Ascending aorta (tissue), 2 donors: ENCODE measurements at places on chromosomes 1 and 21.

DNA sequence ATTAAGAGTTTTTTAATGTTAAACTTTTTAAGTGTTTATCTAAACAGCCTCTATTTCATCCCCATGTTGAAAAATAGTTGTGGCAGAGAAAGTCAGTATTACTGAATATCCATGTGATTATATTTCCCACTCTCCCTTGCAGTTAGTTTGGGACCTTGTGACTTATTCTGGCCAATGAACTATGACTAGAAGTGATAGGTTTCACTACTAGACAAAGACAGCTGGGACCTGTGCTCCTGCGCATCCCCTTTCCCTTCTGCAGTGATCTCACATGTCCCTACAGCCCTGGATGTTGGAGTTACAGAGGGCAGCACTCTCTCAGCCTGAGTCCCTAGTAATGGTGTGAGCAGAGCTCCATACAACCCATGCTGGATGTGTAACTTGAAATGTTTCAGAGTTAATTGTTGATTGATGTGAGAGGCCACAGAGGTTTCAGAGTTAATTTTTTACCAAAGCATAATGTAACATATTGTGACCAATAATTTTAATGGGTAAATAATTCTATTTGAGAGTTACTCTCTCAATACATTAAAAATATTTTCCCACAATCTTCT lies 18.7 kb upstream of the SAMD13 start:
- no peak overlapping the region for H3K27ac ChIP-seq
- no peaks in the 10 kb centered on the region for H3K27me3 ChIP-seq
- H3K4me1 ChIP-seq, result no peaks in the 10 kb centered on the region
- no peaks in the 10 kb centered on the region for H3K36me3 ChIP-seq
- no peak overlapping the region for H3K4me3 ChIP-seq

DNA sequence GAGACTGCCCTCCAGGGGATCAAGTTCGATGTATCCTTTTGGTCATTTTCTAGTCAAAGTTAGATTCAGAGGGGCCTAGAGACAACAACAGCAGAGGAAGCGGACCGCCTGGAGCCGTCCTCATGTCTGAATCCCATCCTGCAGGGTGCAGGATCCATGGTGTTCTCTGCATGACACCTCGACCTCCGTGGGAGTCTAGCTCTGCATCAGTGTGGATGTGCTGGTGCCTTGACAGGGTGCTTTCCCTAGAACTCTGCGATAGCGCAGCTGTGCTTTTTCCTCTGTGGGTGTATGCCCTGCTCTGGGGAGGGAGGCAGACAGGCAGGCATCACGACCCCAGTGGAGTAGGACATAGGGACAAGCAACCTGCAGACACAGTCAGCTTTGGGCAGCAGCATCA lies 48.2 kb upstream of the A3GALT2 start:
- H3K27ac ChIP-seq, result no peak overlapping the region
- H3K36me3 ChIP-seq, result peaks cover 8% of the 10 kb centered on the region
- no peak overlapping the region for H3K4me3 ChIP-seq
- H3K27me3 ChIP-seq, result no peaks in the 10 kb centered on the region
- peaks cover 35% of the 10 kb centered on the region for H3K4me1 ChIP-seq

- no peak overlapping the region for H3K4me3 ChIP-seq
- H3K36me3 ChIP-seq, result no peaks in the 10 kb centered on the region
- no peak for DNase-seq
- H3K4me1 ChIP-seq, result no peaks in the 10 kb centered on the region
- no peak overlapping the region for H3K27ac ChIP-seq
- H3K27me3 ChIP-seq, result no peaks in the 10 kb centered on the region
These were observed 486.3 kb downstream of the PTBP2 start for GRCh38 chr1:97207868-97208267.

DNA sequence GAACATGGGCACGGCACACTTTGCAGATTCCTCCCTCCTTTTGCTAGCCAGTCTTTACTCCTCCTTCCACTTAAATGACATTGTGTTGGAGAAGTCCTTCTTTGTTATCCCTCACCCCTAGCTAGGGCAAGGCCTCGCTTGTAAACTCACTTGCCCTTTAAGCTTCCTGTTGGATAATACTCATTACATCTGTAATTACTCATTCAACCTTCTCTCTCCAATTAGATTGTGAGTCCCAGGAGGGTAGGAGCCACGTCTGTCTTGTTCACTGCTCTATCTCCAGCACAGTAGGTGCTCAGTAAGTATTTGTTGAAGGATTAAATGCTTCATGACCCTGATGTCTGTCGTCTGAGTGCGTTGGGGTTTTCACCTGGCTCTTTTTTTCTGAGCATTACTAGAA lies 98.7 kb upstream of the USP24 start:
- no peaks in the 10 kb centered on the region for H3K36me3 ChIP-seq
- no peak overlapping the region for H3K27ac ChIP-seq
- no peaks in the 10 kb centered on the region for H3K27me3 ChIP-seq
- H3K4me3 ChIP-seq, result no peak overlapping the region

GRCh38 chr1:109617291-109617801 lies 2.1 kb downstream of the GNAT2 start:
- no peaks in the 10 kb centered on the region for H3K27me3 ChIP-seq
- DNase-seq, result no peak
- H3K4me3 ChIP-seq, result no peak overlapping the region
- H3K27ac ChIP-seq, result peak overlapping the region; percentile 32

- H3K27me3 ChIP-seq, result no peaks in the 10 kb centered on the region
- H3K36me3 ChIP-seq, result no peaks in the 10 kb centered on the region
- H3K4me1 ChIP-seq, result no peaks in the 10 kb centered on the region
These were observed 72.8 kb downstream of the PLEKHA6 start for GRCh38 chr1:204286831-204287421.

DNA sequence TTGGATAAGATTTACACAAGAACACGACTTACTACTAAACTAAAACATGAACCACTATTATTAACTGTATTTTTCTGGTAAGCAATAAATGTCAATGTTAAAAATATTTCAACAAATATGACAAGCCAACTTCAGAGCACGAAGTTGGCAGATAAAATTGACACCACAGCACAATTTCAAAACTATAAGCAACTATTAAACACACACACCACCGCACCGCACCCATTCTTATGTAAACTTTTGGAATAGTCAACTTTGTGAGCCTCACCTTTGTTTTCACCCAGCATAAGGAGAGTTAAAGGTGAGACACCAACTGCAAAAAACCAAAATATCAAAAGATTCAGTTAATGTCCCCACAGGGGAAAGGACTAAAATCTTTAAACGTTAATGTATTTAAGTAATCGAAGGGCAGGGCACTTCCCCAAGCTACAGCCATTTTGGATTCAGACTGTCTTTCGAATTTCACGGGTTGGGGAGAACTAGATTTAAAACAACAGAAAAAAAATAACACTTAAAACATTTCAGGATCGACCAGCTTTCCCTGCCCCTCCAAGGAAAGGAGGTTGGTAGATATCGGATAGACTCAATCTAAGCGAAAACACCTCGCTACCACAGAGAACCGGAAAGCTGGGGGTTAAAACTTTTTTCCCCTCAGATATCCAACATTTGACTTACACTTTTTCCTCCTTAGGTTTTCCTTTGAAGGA lies 872 bp downstream of the GPBP1L1 start:
- H3K36me3 ChIP-seq, result no peaks in the 10 kb centered on the region
- no peak for DNase-seq
- peak overlapping the region; percentile 97 for H3K27ac ChIP-seq
- H3K4me1 ChIP-seq, result peaks cover 29% of the 10 kb centered on the region
- no peaks in the 10 kb centered on the region for H3K27me3 ChIP-seq
- H3K4me3 ChIP-seq, result peak overlapping the region; percentile 71

DNA sequence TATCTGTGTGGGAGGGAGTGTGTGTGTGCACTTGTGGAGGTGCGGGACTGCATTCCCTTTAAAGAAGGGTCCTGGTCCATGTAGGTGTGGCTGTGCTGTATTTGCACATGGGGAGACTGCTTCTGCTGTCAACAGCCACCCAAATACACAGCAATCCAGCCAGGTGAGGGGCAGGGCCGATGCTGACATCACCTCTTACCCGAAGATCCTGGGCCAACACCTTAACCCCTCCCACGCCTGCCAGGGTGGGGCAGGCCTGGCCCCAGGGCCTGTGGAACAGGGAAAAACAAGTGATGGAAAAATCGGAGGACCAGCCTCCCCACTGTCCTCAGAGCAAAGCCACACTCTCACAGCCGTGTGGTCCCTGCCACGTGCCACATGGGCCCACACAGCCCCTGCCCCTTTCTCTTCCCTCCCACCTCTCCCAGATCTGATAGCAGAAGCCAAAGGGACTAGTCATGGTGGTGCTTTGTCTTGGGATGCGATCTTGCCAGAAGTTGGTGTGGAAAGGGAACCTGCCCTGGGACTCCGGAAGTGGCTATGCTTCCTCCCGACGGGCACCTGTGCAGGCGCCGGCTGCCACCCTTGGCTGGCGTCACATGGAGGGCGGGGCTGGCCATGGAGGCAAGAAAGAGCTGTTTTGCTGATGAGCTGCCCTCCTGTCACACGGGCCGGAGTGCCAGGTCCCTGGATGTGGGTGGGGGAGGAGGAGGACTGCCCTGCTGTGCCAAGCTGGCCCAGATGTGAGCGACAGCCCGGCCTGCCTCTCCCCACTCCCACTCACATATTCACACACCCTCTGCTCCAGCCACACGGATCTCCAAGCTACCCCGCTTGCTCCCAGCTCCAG lies 7.8 kb upstream of the CASZ1 start:
- H3K27ac ChIP-seq, result no peak overlapping the region
- H3K36me3 ChIP-seq, result no peaks in the 10 kb centered on the region
- no peak overlapping the region for H3K4me3 ChIP-seq
- no peak for DNase-seq
- no peaks in the 10 kb centered on the region for H3K27me3 ChIP-seq

- DNase-seq, result no peak
- H3K27me3 ChIP-seq, result no peaks in the 10 kb centered on the region
- H3K36me3 ChIP-seq, result peaks cover 2% of the 10 kb centered on the region
- peaks cover 13% of the 10 kb centered on the region for H3K4me1 ChIP-seq
- peak overlapping the region; percentile 98 for H3K27ac ChIP-seq
- H3K4me3 ChIP-seq, result peak overlapping the region; percentile 81
These were observed 1.0 kb downstream of the TRMT1L start for GRCh38 chr1:185155600-185156287.

DNA sequence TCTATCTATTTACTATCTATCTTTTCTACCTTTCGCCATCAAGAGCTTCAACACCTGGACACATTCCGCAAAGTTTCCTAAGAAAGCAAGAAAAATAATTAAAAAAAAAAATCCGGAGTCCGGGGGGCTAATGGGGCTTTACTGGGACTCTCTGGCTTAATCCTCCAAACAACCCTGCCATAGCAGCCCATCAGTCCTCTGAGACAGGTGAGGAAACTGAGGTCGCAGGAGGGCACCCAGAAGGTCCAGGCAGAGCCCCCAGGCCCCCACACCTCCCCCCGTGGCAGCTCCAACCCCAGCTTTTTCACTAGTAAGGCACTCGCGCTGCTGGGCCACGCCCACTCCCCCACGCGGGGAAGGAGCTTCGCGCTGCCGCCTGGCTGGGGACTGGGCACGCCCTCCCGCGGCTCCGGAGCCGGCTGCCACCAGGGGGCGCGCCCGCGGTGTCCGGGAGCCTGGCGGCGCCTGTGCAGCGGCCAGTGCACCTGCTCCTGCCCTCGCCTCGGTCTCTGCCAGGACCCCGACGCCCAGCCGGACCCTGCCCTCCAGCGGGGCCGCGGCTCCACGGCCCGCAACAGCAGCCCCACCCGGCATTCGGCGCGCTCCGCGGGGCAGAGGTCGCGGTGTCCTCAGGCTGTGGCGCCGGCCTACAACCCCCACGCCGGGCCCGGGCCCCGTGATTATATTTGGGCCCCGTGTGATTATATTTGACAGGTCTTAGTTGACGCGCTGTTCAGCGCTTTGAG lies 54.1 kb upstream of the SAMD11 start:
- no peak overlapping the region for H3K27ac ChIP-seq
- DNase-seq, result peak; percentile 77
- H3K36me3 ChIP-seq, result no peaks in the 10 kb centered on the region

DNA sequence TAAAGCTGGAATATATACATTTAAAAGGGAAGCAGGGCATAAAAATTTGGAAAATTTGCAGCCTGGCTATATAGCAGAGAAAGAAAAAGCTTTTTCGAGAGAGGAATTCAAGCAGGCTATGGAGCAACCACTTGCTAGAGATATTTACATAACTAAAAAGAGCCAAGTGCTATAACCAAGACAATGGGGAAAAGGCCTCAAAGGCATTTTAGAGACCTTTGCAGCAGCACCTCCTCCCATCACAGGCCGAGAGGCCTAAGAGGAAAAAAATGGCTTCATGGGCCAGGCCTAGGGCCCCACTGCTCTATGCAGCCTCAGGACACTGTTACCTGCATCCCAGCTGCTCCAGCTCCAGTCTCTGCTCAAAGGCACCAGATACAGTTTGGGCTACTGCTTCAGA lies 37.0 kb downstream of the CAPN9 start:
- H3K27ac ChIP-seq, result no peak overlapping the region
- no peaks in the 10 kb centered on the region for H3K4me1 ChIP-seq
- no peaks in the 10 kb centered on the region for H3K27me3 ChIP-seq
- H3K4me3 ChIP-seq, result no peak overlapping the region
- H3K36me3 ChIP-seq, result no peaks in the 10 kb centered on the region

GRCh38 chr1:82329226-82329625 lies 528.5 kb downstream of the ADGRL2 start:
- H3K36me3 ChIP-seq, result no peaks in the 10 kb centered on the region
- H3K4me1 ChIP-seq, result no peaks in the 10 kb centered on the region
- H3K4me3 ChIP-seq, result no peak overlapping the region
- no peak overlapping the region for H3K27ac ChIP-seq
- DNase-seq, result no peak
- H3K27me3 ChIP-seq, result no peaks in the 10 kb centered on the region

DNA sequence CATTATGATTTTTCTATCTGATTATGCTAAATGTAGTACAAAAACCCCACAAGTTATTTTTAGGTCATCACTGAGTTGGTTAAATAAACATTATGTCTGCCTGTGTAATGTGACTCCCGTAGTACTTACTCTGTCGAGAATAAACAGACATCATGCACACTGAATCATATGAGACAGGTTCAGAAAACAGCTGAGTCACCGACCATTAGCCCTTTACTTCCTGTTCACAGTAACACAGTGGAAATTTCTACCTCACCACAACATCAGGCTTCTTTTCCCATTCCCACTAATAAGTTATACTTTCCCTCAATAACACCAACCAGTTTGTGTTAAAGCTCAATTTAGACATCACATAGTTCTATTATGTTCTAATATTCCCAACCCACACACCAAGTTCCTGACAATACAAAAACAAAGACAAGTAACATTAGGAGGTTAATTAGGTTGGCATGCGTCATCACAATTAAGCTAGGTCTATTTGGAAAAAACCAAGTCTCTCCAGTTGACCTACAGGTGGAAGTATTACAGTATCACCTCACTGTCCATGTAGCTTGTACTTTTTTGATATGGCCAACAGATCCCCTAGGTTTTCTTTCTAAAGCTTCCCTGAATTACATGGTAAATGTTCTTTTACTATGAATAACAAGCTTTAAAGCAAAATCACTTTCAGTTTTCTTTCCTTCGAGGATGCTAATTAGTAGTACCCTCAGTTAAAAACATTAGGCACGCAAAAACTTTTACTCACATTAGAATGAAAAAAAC lies 154.2 kb downstream of the EIF4G3 start:
- peak overlapping the region; percentile 85 for H3K27ac ChIP-seq
- H3K4me3 ChIP-seq, result peak overlapping the region; percentile 43
- peaks cover 20% of the 10 kb centered on the region for H3K4me1 ChIP-seq

DNA sequence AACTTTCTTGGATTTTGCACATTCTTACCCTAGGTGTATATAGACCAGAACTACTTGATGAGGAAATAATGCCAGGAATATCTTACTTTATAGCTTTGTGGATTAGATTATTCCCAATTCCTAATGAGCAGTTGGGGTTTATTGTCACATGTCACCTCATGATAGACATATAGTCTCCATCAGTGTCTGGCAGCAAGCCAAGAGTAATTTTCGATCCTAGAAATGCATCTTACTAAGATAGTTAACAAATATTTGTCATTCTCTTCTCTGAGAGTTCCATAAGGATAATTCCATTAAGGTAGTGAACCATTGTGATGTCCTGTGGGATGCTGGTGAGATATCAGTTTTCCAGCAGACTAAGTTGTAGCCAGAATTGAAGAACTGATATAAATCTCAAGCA lies 1282.9 kb upstream of the B3GALT2 start:
- H3K4me3 ChIP-seq, result no peak overlapping the region
- no peak overlapping the region for H3K27ac ChIP-seq
- DNase-seq, result no peak
- no peaks in the 10 kb centered on the region for H3K4me1 ChIP-seq
- H3K36me3 ChIP-seq, result no peaks in the 10 kb centered on the region
